ENCODE measurements at places on chromosomes 5 and 9.

GRCh38 chr5:128673970-128674369, 135.9 kb upstream of the FBN2 start:
- no peak for DNase-seq

GRCh38 chr5:51988634-51989033, 605.4 kb downstream of the ISL1 start:
- DNase-seq = no peak

DNA sequence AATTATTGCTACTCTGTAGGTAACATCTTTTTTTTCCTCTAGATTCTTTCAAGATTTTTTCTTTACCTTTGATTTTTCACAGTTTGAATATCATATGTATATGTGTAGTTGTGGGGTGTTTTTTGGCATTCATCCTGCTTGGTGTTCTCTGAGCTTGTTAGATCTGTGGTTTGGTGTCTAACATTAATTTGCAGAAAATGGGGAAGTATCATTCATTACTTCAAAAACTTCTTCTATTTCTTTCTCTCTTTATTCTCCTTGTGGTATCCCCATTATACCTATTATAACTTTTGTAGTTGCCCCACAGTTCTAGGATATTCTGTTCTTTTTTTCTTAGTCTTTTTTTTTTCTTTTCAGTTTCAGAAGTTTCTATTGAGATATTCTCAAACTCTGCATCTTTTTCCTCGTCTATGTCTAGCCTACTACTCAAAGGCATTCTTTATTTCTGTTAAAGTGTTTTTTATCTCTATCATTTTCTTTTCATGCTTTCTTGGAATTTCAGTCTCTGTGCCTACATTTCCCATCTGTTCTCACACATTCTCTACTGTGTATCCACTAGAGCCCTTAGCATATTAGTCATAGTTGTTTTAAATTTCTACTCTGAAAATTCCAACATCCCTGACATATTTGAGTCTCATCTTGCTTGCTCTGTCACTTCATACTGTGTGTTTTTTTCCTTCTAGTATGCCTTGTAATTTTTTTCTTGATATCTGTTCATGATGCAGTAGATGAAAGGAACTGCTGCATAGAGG, 60.1 kb upstream of the GNA14 start:
- no peak for DNase-seq

GRCh38 chr5:10272053-10272874, 22.2 kb downstream of the CCT5 start:
- DNase-seq = no peak

GRCh38 chr9:107975426-107976010, 485.9 kb upstream of the KLF4 start:
- DNase-seq = no peak

DNA sequence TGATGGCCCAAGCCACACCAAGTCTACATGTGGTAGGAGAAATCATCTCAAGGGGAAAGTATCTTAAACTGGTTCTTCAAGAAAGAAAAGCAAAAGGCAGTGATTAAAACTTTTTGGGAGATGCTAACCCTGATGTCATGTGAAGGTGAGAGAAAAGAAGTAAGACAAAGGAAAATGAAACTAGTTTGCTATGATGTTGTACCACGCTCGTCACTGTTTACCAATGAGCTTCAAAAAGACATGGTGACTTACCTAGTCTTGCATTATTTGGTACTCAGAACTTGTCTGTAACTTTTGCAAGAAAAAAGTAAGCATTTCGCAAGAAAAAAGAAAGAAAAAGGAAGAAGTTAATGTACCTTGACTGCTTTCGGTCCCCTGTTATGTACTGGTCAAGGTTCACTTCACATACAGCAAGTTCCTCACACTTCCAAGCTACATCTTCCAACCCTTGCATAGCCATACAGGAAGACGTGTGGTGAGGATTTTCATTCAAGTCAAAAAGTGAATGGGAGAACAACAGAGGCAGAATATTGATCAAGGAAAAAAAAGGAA, 739.3 kb downstream of the NR2F1-AS1 start:
- no peak for DNase-seq

DNA sequence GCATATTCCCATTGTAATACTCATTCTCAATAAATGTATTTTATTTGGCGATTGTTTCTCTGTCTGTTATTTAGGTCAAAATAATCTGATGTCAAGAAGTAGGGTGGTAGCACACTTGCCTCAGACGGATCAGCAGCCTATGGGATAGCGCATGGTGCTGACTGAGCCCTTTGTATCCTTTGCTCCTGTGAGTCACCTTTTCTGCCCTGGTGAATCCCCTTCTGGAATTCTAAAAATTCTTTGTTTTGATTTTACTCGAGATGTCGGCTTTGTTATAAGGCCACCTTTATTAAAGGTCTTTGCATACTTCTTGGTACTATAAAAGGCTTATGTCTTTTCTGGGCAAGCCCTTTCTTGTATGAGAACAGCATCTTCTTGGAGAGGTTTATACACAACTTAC, 1187.8 kb downstream of the CDH9 start:
- no peak for DNase-seq
